ENCODE measurements at places on chromosomes 13 and 19.
A peak's percentile ranks its signal among the peaks of the same experiment; 100 is the strongest.

DNA sequence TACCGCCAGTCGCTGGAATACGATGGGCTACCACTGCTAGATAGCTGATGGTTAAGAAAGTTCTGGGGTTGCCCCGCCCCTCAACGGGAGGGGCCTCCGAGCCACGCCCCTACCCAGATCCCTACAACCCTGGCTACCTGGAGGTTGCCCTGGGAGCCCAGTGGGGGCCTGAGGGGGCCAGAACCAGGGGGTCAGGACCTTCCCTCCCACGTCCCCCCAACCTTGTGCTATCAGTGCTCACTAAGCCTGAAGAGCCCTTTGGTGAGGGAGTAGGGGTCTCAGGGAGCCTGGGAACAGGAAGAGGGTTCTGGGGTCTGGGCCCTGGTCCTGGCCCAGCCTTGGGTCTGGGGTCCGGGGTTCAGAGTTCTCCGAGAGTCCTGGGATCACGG lies 8.9 kb downstream of the OCEL1 start:
- DNase-seq, result peak; percentile 47

DNA sequence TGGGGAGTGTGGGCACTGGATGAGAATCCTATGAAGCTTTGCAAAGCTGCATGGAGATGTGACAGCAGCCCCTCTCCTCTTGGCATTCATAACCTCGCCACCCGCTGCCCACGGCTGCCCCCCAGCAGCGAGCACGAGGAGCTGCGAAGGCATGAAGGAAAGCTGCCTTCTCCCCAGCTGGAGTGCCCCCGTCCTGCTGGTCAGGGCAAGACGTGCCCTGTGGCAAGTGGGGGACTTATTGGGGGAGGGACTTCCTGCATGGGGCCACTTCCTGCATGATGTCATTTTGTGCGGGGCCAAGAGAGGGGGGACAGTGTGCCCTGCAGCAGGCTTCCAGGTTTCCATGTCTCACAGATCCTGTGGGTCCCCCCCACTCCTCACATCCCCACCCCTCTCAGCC lies 85.9 kb downstream of the TSHZ3 start:
- DNase-seq, result no peak

DNA sequence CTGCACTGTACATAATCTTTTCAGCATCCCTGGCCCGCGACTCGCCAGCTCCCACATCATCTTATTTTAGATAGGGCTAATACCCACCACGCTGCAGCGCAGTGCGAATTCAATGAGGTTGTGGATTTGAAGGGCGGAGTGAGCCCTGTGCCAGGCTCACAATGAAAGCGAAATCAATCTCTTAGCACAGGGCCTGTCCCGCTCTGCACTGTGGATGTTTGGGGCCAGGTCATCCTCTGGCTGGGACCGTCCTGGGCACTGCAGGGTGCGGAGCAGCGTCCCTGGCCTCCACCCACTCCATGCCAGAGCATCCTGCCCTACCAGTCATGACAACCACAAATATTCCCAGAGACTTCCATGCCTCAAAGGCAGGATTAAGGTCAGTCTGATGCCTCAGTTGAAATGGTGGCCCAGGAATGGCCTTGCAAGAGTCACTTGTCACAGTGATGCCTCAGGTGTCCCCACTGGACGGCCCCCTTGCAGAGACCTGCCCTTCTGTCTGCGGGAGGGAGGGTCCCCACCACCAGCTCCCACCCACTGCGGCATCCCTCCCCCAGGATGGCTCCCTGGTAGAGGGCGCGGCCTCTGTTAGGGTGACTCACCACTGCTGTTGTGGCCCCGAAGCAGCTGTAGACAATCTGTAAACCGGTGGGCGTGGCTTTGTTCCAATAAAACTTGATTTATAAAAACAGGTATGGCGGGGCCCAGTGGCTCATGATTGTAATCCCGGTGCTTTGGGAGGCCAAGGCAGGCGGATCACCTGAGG lies 5.6 kb downstream of the UHRF1 start:
- peak; percentile 53 for DNase-seq

DNA sequence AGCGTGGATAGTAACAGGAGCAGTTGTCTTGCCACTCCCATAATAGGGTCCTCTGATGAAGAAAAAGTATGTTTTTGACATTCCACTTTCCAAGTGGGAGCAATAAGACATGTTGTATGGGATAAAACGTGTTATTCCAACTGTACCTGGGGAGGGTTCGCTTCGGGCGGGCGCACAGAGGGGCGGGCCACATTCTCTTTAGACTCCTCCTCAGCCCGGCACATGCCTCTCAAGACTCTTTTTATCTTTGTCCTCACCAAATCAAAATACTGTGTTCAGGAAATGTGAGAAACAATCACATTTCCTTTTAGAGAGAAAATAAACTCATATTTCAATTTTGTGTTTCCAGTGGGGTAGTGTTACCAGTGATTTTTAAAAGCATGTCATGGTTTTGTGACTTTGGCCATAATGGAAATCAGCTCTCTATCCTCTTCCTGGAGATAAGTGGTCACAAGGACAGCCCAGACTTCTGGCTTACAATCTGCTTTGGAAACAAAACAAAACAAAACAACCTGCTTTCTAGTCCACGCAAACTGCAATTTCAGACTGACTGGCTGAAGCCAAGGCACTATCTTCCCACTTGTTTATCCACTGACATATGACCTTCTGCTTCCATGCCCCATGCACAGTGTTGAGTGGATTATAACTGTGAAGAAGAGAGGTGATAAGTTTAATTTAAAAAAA lies 276.1 kb downstream of the NALCN start:
- DNase-seq, result no peak

GRCh38 chr13:94917824-94918223 lies 205.5 kb upstream of the SOX21 start:
- DNase-seq, result no peak

DNA sequence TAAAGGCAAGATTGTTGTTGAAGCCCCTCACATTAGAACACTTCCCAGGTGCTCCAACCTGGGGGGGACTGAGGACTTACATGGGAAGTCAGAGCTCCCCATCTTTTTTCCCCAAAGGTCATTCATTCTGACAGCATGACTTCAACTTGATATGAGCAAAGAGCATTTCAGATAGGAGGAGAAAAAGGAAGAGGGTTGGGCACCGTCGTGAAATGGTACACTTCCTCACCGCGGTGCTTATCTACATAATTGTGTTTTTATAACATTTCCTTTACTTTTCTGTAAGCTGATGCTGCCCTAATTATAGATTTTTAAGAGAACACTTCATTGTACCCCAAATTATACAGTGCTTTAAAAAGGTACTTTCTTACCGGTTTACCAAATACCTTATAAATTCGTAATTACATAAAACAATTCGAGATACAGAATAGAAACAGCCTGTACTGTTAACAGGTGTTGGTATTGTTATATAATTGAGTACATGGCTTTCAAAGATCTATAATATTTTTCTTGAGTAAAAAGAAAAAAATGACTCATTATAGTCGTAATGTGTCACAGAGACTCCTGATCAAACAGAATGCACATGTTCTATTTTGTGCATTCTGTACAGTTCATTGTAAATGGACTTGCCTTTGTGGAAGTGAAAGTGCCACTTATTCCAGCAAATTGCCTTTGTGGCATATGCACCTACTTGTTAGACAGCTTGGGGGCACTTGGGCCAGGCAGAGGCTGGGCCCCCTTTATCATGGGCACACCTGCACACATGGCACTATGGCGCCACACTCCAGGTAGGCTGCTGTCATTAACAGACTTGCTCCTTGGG lies 81.8 kb downstream of the GGACT start:
- no peak for DNase-seq

DNA sequence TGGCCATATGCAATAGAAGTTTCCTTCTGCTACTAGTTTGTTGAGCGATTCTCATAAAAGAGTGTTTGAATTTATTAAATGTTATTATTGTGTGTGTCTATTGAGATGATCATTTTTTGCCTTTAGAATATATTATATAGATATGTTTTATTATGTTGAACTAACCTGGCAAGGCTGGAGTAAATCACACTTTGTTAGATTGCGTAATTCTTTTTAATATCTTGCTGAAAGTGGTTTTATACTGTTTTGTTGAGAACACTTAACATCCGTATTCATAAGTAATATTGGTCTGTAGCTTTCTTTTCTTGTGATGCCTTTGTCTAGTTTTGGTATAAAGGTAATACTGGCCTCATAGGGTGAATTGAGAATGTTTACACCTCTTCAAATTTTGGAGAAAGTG lies 574.3 kb upstream of the PCDH20 start:
- no peak for DNase-seq

DNA sequence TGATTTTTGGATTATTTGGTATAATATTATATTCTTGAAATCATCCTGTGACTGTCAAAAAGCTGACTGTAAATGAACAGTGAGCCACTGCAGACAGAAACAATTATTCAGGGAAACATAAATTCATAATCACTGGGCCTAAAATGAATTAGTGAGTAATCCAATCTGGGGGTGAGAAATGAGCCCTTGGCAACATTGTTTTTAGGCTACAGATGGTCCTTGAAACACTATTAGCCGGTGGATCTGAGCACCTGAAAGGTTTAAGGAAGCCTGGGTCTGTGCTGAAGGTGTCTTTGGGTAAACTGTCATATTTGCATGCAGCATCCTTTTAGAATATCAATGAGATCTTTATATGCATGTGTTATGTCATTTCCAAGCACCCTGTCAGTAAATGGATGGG lies 290.7 kb downstream of the ATP8A2 start:
- no peak for DNase-seq

DNA sequence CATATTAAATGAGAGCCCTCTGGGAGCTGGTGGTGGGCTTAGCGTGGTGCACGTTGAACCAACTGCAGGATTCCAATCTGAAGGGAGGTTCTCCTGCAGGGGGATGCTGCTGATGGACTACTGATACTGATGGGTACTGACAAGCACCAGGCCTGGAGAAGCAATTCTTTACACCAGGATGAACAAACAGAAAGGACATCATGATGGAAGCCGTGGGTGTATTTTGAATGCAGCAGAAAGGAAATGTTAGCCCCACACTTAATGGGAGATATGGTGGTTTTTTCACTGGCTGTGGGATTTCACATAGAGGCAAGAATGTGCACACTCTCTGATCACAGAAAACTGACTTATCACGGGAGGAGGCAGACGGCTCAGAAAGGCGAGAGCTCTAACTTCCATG lies 299.7 kb downstream of the TEX29 start:
- no peak for DNase-seq

- DNase-seq, result peak; percentile 89
Observed at GRCh38 chr19:58097781-58098681, at the start of gene ZSCAN18. Gene ZSCAN18, minus strand, starts transcription at chr19:58098231. Its CDS starts 7,964 bp downstream, at chr19:58090267.

DNA sequence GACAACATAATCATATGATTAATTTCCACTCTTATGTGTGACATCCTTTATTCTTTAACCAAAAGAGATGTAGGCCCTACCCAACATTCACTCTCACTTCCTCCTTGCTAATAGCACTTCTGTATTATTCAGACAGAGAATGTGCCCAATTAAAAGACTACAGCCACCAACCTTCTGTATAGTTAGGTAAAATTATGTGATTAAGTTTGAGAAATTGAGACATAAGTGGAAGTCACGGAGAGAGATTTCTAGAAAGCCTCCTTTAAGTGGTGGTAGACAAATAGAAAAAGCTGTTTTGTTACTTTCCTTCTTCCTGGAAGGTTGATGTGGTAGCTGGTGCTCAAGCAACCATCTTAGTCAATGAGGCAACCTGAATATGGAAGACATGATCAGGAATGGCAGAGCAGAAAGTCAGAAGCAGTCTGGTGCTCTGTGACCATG lies 14.8 kb downstream of the EPSTI1 start:
- no peak for DNase-seq

GRCh38 chr19:52566588-52566987 lies 3.5 kb upstream of the ZNF701 start:
- DNase-seq, result no peak

GRCh38 chr19:8204961-8205360 lies 4.2 kb upstream of the CERS4 start:
- DNase-seq, result no peak

DNA sequence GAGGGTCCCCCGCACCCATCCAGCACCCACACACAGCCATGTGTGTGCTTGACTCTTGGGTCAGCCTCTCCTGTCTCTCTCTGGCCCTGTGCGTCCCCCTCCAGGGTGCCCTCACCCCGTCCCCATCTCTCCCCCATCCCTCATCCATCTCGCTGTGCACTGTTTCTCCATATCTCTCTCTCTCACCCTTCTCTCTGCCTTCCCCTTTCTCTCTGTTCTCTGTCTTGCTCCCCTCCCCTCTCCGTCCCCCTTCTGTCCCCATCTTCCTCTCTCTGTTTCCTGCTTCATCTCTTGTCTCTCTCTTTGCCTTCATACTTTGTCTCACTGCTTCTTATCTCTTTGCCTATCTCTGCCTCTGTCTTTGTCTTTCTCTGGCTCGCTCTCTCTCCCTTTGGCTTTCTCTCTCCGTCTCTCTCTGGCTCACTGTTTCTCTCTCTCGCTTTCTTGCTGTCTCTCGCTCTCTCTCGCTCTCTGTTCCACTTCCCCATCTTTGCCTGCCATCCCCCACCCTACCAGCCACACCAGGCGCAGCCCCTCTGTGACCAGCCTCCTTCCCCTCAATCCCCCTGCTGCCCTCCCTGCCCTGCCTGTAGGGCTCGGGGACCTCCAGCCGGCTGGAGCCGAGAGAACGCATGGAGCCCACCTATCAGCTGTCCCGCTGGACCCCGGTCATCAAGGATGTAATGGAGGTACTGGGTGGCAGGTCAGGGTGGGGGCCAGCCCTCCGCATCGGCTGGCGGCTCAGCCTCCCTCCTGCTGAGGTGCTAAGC lies 8.9 kb downstream of the STXBP2 start:
- no peak for DNase-seq

GRCh38 chr19:55251341-55252081 lies 7.3 kb downstream of the PPP6R1 start:
- DNase-seq, result no peak

DNA sequence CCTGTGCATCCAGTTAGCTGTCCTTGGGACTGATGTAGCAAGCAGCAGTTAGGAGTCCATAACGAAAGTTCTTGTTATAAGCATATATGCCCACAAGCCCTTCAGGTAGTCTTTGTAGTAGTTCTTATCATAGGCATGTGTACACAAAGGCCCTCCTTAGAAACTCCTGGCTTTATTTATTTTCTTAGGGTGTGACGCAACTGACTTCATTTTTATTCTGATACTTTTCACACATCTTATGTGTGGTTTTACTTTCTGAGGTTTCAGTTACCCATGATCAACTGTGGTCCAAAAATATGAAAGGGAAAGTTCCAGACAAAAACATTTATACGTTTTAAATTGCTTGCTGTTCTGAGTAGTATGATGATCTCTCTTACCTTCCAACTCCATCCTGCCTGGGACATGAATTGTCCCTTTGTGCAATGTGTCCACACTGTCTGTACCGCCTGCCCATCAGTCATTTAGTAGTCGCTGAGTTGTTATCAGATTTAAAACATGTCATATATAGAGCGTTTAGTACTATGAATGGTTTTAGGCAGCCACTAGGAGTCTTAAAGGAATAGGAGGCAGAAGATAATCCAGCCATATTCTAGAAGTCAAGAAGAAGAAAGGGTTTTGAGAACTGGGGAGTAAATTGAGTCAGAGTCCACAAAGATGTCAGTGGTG lies 19.4 kb downstream of the GPC5 start:
- DNase-seq, result no peak

- DNase-seq, result no peak
Observed at GRCh38 chr13:50810998-50811397, 32.5 kb downstream of the DLEU7 start.

- DNase-seq, result no peak
Observed at GRCh38 chr13:108084840-108085239, 130.5 kb downstream of the LIG4 start.

GRCh38 chr19:6724631-6725492 lies 4.4 kb upstream of the C3 start:
- no peak for DNase-seq
